Stimulated activated CD4-positive, alpha-beta T cell treated with anti-CD3 and anti-CD28 coated beads, Interleukin-4, amount 100 ng/mL, for 24 hours (primary cell): ENCODE measurements at places on chromosomes 4 and X.

- DNase-seq, result no peak
Observed at GRCh38 chr4:166252487-166253402, 379.7 kb downstream of the TLL1 start.

DNA sequence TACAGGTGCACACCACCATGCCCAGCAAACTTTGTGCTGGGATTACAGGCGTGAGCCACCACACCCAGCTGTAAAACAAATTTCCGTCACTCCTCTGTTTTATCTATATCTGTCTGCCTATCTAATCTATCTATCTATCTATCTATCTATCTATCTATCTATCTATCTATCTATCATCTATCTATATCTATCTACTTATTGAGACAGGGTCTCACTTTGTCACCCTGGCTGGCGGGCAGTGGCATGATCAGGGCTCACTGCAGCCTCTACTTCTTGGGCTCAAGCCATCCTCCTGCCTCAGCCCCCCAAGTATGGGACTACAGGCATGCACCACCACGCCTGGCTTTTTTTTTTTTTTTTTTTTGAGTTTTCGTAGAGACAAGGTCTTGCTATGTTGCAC, 20.6 kb downstream of the AKAP14 start:
- no peak for DNase-seq

DNA sequence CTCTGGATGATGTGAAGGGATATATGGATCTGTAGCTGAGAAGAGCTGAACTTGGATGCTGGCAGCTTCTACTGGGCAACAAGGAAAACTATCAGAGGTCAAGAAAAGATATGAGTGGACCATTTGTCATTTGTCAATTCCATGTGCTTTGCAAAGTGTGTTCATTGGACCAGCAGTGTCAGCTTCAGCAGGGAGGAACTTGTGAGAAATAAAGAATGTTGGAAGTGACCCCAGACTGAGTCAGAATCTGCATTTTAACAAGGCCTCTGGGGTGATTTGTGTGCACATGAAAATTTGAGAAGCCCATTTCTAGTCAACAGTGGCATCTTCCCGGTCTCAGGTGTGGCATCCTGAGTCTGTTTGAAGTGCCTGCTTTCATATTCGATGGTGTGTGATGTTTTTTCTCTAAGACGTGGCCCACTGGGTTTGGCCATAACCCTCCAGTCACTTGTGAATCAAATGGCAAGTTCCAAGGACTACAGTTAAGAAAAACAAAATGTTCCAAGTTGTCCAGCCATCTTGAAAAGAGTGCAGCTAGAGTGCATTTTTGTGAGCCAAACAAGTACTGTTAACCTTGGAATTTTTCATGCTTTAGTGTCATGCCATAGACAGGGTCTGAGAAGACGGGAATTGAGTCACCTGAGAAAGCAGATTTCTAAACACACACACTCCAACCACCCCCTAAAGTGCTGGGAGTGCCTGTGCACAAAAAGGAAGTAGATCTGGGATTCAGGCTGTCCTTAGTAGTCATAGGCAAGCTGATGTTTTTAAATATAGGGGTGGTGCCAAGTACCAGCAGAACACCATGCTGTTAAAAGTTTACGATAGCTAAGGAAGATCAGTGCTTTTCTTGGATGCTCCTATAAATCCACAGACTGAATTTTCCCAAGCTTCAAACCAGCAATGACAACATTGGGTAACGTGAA, 26.4 kb downstream of the GPM6B start:
- no peak for DNase-seq

- DNase-seq, result no peak
Observed at GRCh38 chr4:158949099-158949498, 153.8 kb upstream of the RAPGEF2 start.

- no peak for DNase-seq
Observed at GRCh38 chrX:100449696-100450608, 39.9 kb upstream of the PCDH19 start.

GRCh38 chrX:2690856-2691542, at the start of gene CD99:
CD99 (plus strand) TSS chrX:2691295; CDS start chrX:2691361, 66 bp downstream.
- peak; percentile 88 for DNase-seq

DNA sequence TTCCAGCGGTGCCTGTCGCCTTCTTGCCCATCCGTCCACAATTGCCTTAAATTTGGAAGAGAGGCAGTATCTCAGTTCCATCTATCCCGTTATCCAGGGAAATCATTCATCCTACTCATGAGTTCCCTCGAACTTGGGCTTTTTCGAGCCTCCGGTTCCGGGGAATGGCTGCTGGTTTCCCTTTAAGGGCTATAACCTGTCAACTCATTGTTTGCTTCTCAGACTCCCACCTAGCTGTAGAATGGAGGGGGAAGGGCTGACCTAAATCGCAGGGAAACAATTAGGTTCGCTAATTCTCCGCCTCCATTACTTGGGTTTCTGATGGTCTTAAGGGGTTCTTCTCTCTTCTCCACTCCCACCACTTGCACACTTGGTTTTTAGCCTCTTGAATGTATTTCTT, 1.2 kb downstream of the UCHL1 start:
- DNase-seq, result no peak

DNA sequence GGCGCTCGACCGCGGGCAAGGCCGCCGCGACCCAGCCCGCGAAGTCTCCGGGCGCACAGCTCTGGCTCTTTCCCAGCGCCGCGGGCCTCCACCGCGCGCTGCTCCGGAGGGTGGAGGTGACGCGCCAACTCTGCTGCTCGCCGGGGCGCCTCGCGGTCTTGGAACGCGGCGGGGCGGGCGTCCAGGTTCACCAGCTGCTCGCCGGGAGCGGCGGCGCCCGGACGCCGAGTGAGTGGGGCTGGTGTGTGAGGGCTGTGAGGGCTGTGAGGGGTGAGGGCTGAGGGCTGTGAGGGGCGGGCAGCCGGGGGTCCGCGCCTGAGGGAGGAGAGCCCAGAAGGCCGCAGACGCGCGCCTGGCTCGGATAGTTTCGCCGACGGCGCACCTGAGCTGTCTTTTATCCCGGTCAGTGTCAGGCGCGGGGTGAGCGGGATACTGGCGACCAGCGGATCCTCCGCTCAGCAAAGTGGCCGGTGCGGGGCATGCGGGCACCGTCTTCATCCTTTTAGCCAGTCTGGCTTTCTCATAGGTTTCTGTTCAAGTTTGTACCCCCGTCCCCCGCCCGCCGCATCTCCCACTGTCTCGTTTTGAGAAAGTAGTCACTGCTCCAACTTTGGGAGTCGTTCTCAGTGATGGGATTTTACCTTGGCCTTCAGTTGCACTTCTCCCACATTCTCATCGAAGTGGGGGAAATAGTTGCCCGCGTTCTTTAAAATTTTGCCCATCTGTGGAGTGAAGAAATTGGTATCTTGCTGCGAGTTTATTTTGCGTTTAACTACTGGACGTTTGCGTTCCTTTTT, 586 bp downstream of the HERC5 start:
- peak; percentile 43 for DNase-seq

DNA sequence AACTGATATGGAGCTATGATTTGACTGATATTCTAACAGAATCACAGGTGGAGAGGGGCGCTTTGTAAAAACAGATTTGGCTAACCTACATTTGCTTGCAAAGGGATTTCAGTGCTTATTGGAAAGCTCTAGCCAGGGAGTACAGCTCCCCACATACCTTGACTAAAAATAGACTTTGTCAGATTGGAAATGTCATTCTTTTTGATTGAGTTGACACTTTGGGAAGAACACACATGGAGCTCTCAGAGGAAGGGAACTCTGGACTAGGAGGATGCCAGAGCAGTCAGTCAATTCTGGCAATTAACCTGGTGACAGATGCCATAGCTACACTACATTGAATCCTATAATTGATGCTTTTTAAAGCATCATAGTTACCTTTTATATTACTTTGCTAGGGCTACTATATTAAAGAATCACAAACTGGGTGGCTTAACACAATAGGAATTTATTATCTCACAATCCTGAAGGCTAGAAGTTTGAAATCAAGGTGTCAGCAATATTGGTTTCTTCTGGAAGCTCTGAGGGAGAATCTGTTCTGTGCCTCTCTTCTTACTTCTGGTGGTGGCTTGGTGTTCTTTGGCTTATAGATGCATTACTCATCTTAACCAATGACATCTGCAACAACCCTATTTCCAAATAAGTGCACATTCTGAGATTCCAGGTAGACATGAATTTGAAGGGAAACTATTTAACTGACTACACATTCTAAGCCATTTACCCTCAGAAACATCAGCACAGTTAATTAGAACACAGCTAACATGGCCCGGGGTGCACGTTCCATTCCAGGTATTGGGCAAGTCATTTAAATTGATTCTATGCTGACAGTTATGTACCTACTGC, 8.4 kb upstream of the HERC3 start:
- no peak for DNase-seq

GRCh38 chrX:118727686-118728339, 407 bp downstream of the IL13RA1 start:
- DNase-seq, result no peak

DNA sequence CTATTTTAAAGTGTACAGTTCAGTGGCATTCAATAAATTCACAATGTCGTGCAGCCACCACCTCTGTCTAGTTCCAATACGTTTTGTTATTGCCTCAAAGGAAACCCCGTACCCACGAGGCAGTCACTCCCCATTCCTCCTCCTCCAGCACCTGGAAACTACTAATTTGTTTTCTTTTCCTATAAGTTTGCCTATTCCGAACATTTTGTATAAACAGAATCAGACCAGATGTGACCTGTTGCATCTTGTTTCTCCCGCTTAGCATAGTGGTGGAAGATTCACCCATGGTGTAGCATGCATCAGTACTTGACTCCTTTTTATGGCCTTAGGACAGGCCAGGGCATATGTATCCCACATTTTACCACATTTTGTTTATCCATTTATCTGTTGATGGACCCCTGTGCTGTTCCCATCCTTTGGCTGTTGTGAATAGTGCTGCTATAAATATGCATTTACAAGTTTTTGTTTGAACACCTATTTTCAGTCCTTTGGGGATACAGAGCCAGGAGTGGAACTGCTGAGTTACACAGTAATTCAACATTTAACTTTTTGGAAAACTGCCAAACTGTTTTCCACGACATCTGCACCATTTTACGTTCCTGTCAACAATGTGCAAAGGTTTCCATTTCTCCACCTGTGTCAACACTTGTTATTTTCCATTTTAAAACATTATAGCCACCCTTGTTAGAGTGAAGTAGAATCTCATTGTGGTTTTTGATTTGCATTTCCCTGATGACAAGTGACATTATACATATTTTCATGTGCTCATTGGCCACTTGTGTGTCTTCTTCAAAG, 57.8 kb upstream of the STX18 start:
- no peak for DNase-seq

DNA sequence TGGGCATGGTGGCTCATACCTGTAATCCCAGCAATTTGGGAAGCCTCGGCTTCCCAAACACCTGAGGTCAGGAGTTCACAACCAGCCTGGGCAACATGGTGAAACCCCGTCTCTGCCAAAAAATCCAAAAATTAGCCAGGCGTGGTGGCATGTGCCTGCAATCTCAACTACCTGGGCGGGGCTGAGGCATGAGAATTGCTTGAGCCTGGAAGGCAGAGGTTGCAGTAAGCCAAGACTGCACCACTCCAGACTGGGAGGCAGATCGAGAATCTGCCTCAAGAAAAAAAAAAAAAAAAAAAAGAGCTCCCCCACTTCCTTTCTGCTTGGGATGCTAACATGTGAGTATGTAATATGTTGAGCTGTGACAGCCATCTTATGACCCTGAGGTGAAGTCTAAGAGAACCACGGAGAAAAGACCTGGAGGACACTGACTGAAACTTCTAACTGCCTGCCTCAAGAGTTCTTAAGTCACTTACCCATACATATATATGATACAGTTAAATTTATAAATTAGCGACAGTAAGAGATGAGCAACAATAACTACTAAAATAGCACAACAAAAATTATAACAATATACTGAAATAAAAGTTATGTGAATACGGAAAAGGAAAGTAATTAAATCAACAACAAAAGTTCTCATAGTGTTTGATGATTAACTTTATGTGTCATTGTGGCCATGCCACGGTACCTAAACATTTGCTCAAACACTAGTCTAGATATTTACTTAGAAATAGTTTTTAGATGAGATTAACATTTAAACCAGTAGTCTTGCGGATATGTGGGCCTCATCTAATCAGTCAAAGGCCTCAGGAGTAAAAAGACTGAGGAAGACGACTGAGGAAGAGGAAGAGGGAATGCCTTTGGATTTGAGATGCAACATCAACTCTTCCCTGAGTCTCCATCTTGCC, 178.3 kb downstream of the OPHN1 start:
- DNase-seq, result no peak

DNA sequence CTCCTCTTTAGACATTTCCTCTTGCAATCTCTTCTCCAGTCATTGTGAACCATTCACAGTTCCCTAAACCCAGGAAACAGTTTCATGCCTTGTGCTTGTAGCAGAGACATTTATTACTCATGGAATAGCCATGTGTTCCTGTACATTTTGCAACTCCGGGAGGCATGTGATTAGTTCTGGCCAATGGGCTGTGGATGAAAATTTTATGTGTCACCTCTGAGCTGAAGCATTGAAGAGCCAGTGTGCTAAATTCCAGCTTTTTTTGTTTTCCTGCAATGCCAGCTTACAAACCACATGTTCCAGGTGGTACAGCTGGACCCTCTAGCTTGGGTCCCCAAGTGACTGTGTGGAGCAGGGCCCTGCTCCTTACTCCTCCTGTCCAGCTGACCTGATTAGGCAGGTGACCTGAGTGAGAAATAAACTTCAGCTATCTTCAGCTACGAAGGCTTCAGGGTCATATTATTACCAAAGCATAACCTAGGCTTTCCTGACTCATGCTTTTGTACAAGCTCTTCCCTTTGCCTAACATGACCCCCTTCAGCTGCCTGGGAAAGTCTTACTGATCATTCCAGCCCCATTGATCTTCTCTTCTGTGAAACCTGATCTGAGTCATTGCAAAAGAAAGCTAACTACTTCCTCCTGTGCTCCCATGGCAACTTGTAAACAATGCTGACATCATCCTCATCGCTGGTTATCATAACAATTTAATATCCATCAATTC, 200.4 kb downstream of the PTTG2 start:
- peak; percentile 68 for DNase-seq

DNA sequence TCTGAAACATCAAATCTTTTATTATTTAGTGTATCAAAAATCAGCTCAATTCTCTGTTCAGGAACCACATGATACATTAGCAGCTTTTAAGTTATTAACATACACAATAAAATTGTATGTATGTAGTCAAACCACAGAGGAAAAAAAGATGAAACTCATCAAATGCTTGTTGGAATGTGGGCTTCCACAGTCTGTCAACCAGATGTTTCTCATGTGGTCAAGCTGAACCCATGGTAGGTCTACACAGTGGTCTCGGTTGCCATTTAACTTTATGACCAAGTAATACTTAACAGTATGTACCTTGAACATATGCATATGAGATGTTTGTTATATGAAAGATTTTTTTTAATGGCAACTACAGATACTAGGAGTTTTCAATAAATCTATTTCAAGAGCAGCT, 427.8 kb downstream of the IL15 start:
- no peak for DNase-seq

GRCh38 chr4:34158878-34159277, 2085.4 kb downstream of the ARAP2 start:
- no peak for DNase-seq

GRCh38 chr4:54539500-54540029, 118.2 kb upstream of the KIT start:
- DNase-seq, result no peak

GRCh38 chrX:88613338-88613737, 133.7 kb upstream of the CPXCR1 start:
- DNase-seq, result no peak
